ENCODE measurements at places on chromosomes 7 and 10.

- peak; percentile 63 for DNase-seq
These were observed 291.3 kb downstream of the PTEN start for GRCh38 chr10:88154596-88155250.

- no peak for DNase-seq
These were observed 844 bp downstream of the XPNPEP1 start for GRCh38 chr10:109922358-109922975.

DNA sequence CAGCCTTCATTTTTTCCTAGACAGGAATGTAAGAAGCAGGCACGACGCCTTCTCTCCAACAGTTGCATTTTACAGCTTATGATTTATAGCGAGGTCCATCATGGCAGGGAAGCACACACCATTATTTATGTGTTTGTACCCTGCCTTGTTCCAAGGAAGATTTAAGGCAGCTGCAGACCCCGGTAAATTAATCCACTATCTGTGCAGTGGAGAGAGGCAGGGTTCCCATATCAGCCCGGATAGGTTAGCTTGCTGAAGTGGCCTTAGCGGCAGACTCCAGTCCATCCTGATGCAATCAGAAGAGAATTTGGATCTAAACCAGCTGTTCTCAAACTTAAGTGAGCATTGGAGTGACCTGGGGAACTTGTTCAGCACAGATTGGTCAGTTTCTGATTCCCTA, 359.4 kb downstream of the GALNT17 start:
- no peak for DNase-seq

GRCh38 chr7:36279200-36279925, 110.3 kb upstream of the ANLN start:
- no peak for DNase-seq

DNA sequence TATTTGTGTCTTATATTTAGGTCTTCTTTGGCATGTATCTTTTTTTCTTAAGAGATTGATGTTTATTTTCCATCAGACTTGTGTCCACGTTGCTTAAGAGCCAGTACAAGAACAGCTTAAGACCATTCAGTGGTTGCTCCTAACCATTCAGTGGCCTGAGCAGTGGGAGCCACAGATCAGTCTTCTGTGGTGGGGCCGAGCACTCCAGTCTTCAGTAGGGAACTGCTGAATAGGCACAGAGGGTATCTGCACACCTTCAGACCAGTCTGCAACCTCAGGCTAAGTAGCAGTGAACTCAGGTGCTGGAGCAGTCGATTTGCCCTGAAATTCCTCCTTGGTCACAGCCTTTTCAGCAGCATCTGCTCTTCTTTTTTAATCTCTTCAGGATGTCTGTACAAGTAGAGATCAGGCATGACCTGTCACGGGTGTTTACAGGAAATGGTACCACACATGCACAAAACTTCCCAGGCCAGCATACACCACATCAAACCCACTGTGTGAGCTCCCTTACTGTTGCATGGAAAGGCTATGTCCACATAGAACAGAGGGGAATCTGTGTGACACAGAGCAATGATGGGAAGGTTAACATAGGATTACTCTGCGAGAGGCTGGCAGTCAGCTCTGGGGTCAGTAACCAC, 51.5 kb downstream of the FAM107B start:
- DNase-seq, result no peak

GRCh38 chr7:46982928-46983327, 599.0 kb downstream of the TNS3 start:
- no peak for DNase-seq

DNA sequence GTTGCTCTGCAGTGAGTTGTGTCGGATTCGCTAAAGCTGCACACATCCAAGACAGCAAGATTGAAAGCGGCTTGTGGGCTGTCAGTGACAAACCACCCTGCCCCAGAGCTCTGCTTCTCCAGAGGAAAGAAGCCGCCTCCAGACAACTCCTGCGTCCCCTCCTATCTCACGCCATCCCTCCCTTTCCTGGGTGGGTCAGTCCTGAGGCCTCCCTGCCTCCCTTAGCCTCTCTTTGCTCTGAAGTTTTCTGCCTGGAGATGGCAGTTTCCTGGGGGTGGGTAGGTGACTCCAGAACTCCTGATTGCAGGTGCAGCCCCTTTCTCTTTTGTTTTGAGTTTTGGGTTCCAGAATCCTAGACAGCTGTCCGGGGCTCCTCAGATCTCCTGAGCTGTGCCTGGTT, 78.7 kb downstream of the EMX2 start:
- DNase-seq, result no peak

DNA sequence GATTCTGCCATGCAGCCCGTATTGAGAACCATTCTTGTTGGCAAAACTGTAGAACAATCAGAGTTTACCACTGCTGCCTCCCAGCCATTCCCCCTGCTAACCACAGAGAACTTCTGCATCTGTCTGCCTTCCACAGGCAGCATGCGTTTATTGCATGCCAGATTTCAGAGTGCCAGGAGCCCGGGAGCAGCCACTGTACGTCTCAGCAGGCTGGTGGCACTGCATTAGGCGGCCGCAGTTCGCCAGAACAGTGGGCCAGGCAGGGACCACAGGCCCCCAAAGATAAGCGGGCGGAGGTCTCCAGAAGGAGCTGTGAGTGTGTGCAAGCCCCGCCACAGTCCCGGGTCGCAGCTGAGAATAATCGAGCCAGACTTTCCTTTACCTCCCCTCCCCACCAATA, 31.8 kb downstream of the ZNF467 start:
- no peak for DNase-seq

DNA sequence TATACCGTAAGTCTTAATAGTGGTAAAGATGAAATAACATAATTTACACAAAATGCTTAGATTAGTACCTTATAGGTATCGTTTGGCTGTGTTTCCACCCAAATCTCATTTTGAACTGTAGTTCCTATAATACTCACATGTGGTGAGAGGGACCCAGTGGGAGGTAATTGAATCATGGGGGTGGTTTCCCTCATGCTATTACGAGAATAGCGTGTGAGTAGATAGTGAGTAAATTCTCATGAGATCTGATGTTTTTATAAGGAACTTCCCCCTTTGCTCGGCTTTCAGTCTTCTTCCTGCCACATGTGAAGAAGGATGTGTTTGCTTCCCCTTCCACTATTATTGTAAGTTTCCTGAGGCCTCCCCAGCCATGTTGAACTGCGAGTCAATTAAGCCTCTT, 426.3 kb upstream of the POT1 start:
- no peak for DNase-seq

- peak; percentile 81 for DNase-seq
These were observed 263.8 kb downstream of the ARHGAP12 start for GRCh38 chr10:31664803-31665202.

DNA sequence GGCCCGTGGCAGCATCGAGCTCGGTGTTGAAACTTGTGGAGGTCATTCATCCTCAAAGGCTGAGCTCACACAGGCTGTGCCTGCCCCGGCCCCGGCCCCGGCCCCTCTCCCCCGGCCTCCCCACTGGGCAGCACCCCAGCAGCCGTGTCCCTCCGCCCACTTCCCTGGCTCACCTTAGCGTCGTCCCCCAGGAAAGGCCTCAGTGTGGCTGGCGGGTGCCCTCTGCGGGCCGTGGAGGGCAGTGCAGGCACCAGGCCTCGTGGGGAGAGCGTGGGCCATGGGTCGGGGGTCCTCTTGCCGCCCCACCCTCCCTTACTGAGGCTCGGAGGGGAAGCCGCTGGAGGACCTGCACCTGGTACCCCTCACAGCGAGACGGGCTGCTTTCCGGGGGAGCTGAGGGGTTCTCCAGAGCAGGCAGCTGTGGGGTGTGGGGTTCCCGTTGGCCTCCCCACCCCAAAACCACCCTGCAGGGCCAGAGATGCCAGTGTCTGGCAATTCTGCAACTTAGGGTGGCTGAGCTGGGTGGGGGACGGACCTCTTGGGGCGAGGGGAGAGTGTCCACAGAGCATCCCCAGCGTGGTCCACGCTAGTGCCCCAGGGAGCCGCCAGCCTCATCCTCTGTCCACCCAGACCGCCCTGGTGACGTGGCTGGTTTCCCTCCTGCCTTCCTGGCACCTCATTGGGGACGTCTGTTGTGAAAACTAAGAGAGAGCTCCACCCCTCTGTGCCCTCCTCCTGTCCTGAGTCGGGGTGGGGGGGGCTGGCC, 44.2 kb upstream of the DPYSL4 start:
- DNase-seq, result no peak
